ENCODE measurements at places on chromosomes 5 and 9.

DNA sequence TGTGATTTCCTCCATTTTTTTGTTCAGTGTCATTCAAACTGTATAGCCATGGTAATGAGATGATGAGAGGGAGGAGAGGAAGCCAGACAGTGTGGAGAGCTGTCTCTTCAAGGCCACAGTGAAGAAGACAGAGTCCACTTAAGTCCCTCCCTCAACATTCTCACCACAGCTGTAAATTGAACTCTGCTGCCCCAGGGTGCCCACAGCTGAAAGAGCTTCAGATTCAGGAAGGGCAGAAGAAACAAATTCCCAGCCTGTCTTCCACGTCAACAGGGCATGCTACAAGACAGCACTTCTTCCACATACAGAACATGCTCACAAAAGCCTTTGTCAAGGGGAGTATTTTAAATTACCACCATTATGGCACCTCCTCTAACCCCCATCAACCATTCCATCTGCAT, 100.4 kb downstream of the KLHL3 start:
- no peak for DNase-seq

DNA sequence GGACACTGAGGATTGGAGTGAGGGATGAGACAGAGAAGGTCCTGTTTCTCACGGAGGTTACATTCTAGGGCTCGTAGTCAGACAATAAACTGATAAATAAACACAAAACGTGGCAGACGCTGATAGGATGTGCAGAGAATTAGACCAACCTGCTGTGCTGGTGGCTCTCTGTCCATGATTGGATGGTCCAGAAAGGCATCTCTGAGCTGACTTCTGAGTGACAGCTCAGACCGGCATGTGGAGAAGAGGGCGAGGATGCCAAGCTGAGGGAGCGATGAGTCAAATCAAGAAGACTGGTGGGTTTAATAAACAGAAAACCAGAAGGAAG, 132.3 kb upstream of the TAF11L2 start:
- no peak for DNase-seq

GRCh38 chr5:179422213-179422855, 77.1 kb upstream of the ADAMTS2 start:
- DNase-seq: no peak

DNA sequence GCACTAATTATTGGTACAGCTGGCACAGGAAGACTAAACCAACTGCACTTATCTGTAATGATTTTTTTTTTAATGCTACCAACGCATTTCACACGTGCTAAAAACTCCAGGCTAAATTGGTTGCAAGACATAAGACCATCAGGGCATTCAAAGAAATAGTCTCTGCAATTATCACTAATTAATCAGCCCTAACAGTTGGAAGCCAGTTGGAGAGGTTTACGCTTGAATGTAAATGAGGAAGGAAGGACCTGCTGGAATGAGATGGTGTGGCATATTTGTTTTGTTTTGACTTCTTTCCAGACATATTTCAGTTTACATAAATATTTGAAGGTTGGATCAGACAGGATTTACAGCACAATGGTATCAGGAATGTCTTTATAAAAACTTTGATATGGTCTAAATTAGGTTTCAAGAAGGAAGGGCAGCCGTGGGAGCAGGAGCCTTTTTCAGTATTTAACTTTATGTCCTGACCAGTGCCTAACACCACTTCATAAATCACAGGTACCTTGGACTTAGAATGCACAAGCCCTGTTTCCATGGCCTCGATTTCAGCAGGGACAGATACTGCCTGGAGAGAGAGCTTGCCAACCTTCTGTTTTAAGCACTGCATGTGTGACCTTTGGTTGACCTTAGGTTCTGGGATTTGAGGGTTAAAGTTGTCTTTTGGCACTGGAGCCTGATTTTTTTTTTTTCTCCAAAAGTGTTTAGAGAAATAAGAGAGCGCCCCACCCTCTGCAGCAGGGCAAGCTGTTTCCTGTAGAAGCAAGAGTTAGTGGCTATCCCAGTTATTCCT, 199.8 kb upstream of the MAP3K1 start:
- no peak for DNase-seq

- DNase-seq: no peak
Observed at GRCh38 chr5:34490506-34491250, 165.4 kb upstream of the RAI14 start.

- DNase-seq: no peak
Observed at GRCh38 chr5:9356351-9356825, 189.5 kb downstream of the SEMA5A start.

DNA sequence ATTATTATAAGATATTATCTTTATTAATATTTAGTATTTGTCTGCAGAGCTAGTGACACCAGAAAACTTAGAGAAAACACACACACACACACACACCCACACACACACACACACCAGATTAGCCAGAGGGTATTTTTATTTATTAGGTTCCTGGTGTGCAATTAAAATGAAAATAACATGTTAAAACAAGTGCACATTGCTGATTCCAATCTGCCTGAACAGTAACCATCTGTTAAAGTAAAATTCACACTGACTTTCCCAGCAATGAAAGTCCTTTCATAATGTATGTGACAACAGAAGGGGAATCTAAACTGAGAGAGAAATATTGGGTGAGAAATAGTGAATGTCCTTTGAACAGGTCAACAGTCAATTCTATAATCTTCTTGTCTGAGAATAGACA, 2323.5 kb upstream of the ACO1 start:
- no peak for DNase-seq

DNA sequence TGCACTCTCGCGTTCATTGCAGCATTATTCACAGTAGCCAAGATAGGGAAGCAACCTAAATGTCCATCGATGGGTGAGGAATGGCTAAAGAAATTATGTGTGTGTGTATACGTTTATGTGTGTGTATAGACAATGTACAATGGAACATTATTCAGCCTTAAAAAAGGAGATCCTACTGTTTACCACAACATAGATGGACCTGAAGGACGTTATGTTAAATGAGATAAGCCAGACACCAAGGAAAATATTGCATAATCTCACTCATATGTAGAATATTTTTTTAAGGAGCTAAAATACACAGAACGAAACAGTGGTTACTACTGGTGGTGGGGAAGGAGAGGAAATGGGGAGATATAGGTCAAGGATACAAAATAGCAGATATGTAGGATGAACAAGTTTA, 2.4 kb downstream of the KIF2A start:
- no peak for DNase-seq

DNA sequence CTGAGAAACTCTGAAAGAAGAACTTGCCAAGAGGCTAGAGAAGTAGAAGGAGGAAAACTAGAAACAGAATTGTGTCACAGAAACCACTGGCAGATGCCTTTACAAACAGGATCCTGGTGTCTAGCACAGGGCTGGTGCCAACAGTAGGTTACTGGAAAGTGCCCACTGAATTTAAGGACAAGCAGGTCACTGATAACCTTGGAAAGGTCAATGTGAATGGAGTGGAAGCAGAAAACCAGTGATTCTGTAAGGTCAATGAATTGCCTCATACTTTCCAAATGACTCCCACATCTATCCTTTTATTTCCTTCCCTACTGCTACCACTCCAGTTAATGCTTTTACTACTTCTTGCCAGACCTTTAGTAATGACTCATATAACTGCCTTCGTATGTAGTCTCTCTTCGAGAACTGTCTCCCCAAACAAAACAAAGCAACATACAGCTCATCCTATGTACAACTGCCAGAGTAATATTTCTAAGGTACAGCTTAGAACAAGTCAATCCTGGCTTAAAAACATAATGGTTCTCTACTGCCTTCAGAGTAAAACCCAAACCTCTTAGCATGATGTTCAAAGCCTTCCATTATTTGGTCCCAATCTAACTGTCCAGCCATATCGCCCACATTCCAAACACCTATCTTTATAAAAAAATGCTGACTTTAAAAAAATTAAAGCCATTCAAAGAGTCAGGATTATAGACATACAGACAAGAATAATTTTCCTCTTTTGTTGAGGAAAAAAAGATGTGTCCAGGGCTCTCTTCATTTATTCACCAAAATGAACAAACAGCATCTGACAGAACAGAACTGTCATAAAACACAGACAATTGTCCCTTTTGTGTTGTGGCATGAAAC, 52.5 kb downstream of the NR3C1 start:
- DNase-seq: no peak

- DNase-seq: no peak
Observed at GRCh38 chr5:147017621-147018020, 139.1 kb upstream of the PPP2R2B start.

DNA sequence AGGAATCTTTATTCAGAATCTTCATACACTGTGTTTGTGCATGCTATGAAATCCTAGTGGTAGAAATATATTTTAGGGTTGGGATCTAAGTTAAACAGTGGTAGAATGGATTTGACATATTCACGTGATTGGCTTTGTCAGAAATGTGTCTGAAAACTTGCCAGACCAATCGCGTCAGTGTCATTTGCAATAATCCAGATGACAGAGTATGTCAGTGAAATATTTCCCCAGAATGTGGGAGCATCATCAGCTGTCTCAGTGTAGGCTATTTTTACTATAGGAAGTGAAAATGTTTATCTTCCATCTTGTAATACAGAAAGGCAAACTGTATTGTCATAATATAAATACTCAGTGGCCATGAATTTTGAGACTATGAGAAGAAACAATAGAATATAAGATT, 220.6 kb upstream of the EDIL3 start:
- DNase-seq: no peak

- no peak for DNase-seq
Observed at GRCh38 chr9:5470122-5470521, 19.8 kb downstream of the CD274 start.

DNA sequence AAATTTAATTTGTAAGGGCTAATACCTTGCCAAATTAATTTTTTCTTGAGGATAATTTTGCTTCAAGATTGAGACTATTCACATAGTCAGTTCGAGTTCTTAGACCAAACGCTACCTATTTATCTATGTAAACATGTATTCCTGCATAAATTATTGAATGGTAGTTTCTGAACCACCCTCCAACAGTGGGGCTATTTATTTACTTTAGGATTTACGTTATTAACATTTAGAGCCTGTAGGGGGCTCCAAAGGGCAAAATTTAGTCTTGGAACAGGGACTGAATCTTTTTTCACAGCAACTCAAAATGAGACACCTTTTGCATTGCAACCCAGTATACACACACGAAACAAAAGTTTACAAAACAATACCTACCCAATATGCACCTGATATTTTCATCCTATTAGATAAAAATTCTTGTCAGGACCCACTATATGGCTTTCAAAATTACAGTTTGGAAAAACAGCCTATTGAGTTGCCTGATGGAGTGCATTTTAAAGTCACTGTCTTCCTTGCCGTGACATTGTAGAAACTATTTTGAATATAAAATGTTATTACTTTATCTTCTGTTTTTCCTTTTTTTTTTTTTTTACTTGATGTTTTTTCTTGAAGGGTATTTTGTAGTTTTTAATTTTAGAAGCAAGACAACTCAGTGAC, 47.1 kb upstream of the POU4F3 start:
- DNase-seq: peak; percentile 17

DNA sequence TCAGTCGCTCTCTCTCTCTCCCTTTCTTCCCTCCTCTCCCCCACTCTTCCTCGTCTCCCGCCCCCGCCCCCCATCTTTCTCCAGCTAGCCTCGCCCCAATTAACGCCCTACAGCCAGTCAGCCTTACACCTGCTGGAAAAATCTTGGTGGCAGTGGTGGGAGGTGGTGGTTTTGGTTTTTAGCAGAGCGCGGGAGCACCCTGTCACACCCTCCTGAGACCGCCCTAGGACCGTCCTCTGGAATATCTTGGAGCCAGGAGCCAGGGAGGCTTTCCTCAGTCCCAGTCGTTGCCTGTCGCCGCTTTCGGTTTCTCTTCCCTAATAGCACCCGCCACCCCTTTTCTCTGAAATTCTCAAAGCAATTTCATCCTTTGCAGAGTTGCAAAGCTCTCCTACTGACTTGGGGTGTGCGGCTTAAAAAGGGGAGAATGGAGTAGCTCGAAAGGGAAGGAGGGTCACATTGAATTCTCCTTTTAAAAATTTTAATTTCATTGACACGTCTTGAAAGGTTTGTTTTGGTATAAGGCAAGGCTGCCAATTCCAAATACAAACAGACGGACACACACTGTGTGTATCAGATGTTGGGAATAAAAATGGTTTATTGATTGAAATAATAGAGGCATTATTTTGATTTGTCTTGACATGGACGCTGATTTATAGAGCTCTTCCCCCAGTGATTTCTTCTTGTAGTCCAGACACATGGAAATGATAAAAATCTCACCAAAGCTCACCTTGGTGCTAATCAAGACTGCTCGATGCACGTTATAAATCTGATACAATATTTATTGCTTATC, 301.3 kb downstream of the PARP8 start:
- no peak for DNase-seq

GRCh38 chr9:79053598-79053997, 518.2 kb upstream of the TLE4 start:
- DNase-seq: no peak

DNA sequence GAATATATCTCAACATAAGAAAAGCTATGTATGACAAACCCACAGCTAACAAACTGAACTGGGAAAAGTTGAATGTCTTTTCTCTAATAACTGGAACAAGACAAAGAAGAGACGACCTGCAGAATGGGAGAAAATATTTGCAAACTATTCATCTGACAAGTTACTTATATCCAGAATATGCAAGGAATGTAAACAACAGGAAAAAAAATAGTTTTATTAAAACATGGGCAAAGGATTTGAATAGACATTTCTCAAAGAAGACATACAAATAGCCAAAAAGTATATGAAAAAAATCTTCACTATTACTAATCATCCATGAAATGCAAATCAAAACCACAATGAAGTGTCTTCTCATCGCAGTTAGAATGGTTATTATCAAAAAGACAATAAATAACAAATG, 181.7 kb upstream of the TLX3 start:
- no peak for DNase-seq

- DNase-seq: no peak
Observed at GRCh38 chr9:69744688-69745380, 15.0 kb downstream of the PTAR1 start.

- DNase-seq: no peak
Observed at GRCh38 chr5:84724683-84725082, 340.0 kb upstream of the EDIL3 start.

GRCh38 chr5:53994148-53994547, 316.2 kb downstream of the ARL15 start:
- DNase-seq: no peak

GRCh38 chr5:103780794-103781193, 218.2 kb upstream of the NUDT12 start:
- DNase-seq: no peak

DNA sequence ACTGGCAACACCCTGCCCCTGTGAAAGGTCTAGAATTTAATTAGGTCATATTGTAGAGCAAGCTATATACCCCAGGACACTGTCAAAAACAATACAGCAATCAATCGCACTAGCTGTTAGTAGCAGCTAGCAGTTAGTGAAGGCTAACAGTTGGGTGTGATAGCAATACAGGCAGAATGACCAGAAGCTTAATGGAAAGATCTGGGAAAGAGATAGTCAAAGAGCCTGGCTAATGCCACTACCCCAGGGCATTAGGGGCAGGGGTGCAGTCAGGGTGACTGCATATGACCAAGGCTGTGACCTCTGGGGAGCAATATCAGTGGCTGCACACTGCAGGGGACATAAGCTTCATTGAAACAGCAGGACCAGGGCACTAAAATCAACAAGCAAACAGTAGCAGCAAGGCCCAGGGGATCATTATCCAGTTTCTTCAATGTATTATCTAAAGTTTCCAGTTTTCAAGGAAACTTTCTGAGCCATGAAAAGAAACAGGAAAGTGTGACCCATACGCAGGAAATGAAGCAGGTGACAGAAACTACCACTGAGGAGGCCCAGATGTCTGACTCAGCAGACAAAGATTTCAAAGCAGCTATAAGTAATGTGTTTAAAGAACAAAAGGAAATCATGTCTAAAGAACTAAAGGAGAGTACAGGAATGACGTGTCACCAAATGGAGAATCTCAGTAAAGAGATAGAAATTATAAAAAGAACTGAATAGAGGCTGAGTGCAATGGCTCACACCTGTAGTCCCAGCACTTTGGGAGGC, 82.4 kb downstream of the ZNF354C start:
- DNase-seq: no peak
